ENCODE measurements at places on chromosomes 5 and 9.

- DNase-seq = no peak
Observed at GRCh38 chr9:75651709-75652108, 238.8 kb upstream of the PCSK5 start.

DNA sequence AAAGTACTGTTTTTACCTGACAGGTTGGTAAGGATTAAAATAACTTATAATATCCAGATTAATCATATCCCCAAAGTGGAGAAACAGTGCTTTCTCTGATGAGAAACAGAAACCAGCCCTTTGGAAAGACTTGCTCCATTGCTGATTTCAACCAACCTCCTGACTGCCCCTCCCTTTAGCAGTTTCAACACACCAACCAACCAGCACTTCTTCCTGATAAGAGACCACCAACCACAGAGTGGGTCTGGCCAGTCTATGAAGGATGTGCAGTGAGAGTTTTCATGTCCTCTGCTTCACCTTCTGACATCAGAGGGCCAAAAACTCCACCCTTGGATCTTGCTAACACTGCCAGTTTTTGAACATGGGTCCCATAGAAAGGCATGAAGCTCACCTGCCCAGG lies 28.1 kb downstream of the RIGI start:
- DNase-seq = no peak

DNA sequence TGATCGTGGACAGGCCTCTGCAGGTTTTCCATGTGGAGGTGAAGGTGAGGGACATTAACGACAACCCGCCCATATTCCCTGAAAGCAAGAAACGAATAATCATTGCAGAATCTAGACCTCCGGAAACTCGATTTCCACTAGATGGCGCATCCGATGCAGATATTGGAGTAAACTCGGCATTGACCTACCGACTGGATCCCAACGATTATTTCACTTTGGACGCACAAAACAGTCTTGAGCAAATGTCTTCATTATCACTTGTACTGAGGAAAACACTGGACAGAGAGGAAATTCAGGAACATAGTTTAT lies 621 bp downstream of the PCDHA13 start:
- no peak for DNase-seq

DNA sequence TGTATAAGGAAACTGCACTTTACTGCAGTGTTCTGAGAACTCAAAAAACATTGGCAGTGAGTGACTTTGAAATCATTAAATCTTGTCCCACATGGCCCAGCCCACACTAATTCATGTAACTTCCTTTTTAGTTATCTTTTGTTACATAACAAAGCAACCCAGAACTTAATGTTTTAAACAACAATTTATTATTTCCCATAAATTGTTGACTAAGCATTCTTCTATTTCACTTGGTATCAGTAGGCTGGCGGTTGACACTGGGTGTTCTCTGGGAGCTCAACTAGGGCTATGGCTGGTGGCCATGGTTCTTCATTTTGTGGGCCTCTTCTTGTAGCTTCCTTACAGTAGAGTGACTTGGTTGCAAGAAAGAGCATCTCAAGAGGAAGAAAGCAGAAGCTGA lies 278.4 kb downstream of the RASEF start:
- DNase-seq = no peak

DNA sequence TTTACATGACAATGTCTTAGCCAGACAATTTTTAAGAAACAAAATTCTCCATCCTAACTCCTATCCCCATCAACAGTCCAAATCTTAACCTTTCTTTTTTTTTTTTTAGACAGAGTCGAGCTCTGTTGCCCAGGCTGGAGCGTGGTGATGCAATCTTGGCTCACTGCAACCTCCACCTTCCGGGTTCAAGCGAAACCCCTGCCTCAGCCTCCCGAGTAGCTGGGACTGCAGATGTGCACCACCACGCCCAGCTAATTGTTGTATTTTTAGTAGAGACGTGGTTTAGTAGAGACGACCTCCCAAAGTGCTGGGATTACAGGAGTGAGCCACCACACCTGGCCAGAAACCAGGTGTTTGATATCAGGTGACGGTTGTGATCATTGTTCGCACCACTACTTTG lies 10.2 kb downstream of the ABL1 start:
- DNase-seq = no peak

DNA sequence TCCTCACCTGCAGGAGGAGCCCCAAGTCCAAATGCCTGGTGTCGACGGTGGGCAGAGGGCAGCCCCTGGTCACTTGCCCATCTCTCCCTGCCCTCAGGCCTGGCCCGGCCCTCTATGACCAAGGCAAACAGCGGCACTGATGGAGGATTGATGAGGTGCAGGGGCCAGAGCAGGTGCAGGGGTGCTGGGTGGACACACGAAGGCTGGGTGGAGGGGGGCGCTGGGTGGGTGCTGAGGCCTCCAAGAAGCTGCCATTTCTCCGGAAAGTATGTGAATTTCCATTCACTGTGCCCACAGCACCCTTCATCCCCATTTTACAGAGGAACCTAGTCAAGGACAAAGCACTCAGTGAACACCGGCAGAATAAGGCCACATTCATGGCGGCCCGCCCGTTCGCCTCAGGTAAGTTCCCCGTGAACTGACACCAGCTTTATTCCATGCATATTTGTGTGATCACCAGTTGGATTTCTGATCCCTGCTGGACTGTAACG lies 143.8 kb upstream of the PPP1R26 start:
- no peak for DNase-seq

Measured in activated T-cell treated with anti-CD3 and anti-CD28 coated beads for 48 hours (primary cell).